Stimulated activated CD4-positive, alpha-beta T cell treated with anti-CD3 and anti-CD28 coated beads, Interleukin-2, amount 100 ng/mL, for 24 hours (primary cell): ENCODE measurements at places on chromosomes 5 and 9.

DNA sequence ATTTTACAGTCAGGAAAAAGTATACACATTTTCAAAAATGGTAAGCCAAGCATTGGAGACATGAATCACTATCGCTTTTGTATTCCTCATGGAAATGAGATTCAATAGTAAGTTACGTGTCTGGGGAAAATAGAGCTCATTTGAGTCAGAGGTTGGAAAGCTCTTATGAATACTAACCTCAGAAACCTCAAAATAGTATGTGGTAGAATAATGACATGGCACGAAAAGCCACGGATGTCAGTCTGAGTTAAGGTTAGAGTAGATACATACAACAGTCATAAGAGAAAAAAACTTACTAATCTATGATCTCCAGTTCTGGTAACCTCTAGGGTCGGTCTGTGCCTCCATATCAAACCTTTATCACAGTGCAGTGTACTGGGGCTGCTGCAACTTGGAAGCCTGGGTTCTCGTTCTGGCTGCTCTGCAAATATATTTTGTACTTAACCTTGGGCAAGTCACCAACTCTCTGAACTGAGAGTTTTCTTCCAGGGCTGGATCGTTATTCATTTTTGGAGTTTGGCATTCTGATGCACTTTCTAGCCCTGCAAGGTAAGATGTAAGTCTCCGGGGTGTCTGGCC lies 31.8 kb downstream of the MAP1B start:
- DNase-seq, result peak; percentile 23

- DNase-seq, result peak; percentile 56
These were observed 1.0 kb upstream of the GOLGA1 start for GRCh38 chr9:124941679-124942561.

GRCh38 chr9:125495172-125496119 lies 211.6 kb downstream of the MAPKAP1 start:
- no peak for DNase-seq

- no peak for DNase-seq
These were observed 35.6 kb upstream of the ADAMTS16 start for GRCh38 chr5:5104550-5104949.

- no peak for DNase-seq
These were observed 22.2 kb upstream of the ZBTB34 start for GRCh38 chr9:126838055-126838811.

DNA sequence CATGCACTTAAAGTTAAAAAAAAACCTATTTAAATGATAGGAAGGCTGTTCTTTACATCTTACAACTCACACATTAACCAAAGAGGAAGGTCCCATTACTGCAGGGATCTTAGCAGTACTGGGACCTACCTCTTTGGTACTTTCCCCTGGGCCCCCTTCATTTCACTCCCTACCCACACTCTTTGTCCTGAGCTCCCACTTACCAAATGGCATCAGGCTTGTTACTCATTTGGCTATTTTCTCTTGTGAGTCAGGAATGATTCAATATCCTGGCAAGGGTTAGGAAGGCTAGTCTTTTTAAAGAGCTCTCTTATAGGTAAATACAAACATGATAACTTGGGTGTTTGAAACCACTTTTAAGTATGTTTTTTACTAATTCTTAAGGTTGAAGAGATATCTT lies 117.4 kb upstream of the ELL2 start:
- DNase-seq, result peak; percentile 21

DNA sequence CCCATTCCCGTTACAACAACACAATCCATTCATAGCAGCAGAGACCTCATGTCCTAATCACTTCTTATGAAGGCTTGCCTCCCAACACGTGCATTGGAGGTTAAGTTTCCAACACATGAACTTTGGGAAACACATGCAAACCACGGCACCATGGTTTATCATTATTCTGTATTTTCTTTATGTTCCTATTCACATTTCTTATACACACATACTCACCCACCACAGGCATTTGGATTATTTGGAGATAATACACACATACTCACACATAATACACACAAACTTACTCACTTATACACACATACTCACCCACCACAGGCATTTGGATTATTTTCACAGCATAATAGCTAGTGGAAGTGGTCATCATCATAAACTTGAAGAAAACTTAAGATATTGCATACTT lies 75.6 kb downstream of the C7 start:
- no peak for DNase-seq

GRCh38 chr5:132481596-132482211 lies 8.9 kb downstream of the IRF1 start:
- DNase-seq, result no peak

GRCh38 chr5:149561848-149562247 lies 10.6 kb upstream of the CSNK1A1 start:
- no peak for DNase-seq

GRCh38 chr5:101561018-101561417 lies 657.9 kb upstream of the ST8SIA4 start:
- no peak for DNase-seq

DNA sequence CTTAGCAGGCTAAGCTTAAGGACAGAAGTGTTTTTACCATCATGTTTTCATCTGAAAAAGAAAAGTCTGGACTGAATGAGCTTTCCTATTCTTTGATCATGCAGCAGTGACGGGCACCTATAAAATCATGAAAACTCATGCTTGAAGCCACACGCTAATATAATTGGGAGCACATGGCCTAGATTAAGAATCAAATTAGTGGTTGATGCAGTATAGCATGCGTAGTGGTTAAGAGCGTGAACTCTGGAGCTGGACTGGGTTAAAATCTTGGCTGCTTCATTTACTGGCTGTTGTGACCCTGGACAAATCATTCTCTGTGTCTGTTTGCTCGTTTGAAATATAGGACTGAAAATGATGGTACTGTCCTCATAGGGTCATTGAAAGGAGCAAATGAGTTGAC lies 49.9 kb upstream of the IL13 start:
- DNase-seq, result no peak

DNA sequence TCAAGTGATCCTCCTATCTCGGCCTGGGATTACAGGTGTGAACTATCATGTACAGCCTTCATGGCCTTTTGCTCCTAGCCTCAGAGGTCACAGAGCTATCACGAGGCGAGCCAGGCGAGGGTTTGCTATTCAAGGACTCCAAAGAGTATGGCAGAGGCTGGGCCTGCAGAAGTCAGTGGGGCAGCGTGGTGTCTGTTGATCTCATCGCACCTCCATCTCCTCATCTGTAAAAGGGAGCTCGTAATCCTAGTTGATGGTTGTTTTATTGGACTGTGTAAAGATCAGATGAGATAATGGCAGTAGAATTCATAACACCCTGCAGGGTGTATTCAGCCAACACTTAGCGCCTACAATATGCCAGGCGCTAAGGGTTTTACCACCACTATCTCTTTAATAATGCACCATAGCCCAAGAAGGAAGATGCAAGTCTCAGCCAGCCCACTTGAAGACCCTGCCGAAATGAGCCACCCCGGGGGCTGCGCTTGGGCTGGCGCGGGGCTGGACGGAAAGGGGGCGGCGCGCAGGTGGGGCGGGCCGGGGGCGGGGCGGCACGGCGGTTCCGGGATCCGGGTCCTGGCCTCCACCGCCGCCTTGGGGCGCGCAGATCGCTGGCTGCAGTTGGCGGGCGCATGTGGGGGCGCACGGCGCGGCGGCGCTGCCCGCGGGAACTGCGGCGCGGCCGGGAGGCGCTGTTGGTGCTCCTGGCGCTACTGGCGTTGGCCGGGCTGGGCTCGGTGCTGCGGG lies at the start of gene GALNT12:
TSS of gene GALNT12 (plus strand) at position 601 of the 744 bp plus-strand sequence. CDS start at position 630, 29 bp downstream.
- DNase-seq, result peak; percentile 54

- no peak for DNase-seq
These were observed 11.7 kb upstream of the TRIM14 start for GRCh38 chr9:98130576-98131228.

DNA sequence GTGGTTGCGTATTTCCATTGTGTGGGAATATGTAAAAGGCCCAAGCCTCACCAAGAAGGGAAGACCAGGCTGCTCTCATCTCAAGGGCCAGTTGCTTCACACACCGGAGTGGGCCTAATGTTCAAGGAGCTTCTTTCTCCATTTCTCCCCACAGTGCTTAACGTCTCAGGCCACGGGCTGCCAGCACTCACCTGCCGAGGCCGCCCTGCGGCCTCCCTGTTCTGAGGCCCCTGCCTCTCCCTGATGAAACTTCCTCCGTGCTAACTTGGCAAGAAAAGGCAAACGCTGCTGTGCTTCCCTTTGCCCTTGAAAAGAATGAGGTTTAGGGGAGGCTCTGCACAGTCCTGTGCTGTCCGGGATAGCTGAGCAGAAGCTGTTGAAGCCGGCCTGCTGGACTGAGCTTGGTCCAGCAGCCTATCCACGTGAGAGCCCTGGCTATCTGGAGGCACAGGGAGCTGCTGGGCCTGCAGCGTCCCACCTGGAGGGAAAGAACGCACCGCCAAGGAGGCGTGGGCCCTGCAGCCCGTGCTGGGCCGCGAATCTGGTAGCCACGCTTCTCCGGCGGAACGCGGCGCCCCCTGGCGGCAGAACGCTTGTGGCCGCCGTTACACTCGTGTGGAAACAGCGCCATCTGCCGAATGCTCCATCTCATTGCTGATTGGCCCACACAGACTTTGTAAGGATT lies 73.5 kb upstream of the PRSS3 start:
- peak; percentile 93 for DNase-seq

GRCh38 chr9:84271531-84271900 lies 69.0 kb downstream of the SLC28A3 start:
- DNase-seq, result peak; percentile 58

GRCh38 chr5:39767916-39768315 lies 343.1 kb upstream of the DAB2 start:
- DNase-seq, result no peak

GRCh38 chr5:7251132-7251531 lies 144.8 kb upstream of the ADCY2 start:
- DNase-seq, result no peak

- DNase-seq, result no peak
These were observed 404.5 kb downstream of the YTHDC2 start for GRCh38 chr5:113917997-113918396.

DNA sequence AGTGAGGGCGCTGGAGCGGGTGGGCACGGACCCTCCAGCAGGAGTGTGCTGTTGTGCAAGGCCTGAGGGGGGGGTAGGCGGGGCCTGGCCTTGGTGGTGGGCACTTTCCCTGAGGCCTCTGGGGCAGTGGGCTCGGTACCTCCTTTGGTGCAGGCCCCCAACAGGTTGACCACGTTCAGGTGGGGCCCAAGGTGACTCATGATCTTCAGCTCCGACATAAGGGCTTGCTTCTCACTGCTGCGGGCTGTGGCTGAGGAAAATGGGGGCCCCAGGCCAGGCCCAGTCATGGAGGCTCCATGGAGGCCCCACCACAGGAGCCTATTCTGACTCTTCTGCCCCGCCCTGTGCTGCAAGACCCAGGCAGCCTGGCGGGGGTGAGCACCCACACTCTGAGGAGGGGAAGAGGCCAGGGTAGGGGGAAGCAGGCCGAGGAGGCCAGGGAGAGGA lies 31.5 kb downstream of the PDGFRB start:
- DNase-seq, result no peak

DNA sequence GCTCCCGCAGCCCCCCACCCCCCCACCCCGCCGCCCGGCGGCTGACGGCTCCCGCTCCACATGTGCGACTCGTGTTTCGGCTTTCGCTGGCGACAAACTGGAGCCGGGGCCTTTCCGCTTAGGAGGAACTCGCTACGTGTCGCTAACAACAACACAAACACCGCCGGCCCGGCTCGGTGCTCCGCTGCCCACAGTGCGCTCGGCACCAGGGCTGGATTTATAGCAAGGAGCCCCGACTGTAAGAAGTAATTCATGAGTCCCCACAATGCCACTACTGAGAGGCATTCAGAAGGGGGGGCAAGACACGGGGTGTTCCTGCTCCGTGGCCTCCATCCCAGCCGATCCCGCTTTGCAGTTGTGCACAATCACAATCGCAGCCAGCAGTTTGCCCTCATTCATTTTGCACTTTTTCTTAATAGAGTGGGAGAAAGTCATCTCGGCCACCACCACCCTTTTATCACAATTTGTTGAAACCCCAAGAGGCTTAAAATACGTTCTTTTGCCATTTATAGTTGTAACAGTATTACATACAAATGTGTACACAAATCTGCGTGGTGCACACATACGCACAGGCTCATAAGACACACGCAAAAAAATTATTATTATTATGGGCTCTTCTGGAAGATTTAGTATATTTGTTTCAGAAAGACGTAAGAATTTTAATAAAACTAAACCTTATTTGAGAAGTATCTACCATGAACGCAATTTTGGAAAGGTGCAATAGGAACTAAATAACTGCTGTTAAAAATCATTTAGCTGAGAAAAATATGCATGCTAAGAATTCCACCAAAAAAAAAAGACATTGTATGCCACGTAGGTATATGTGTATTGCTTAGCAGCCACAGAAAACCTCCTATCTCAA lies 48.1 kb downstream of the EBF1 start:
- peak; percentile 12 for DNase-seq
